Omental fat pad (tissue), 4 donors: ENCODE measurements at places on chromosomes 3 and 15. TPM values are rescaled to one million over a fixed set of nuclear protein-coding genes. Genes with fewer than 3 reads are reported as not detected.

- DNase-seq = no peak
Measured at GRCh38 chr15:60128710-60129109, 124.6 kb downstream of the FOXB1 start.

The IQCF5 gene
- not detected for total RNA-seq

The IL17RB gene
- 1.7 TPM for total RNA-seq

- no peak for DNase-seq
Measured at GRCh38 chr3:6679510-6679909, 181.4 kb upstream of the GRM7 start.

- DNase-seq = peak; percentile 33
Measured at GRCh38 chr3:116005404-116005803, 382.1 kb downstream of the GAP43 start.

The MRPL3 gene
- total RNA-seq = 85.2 TPM

DNA sequence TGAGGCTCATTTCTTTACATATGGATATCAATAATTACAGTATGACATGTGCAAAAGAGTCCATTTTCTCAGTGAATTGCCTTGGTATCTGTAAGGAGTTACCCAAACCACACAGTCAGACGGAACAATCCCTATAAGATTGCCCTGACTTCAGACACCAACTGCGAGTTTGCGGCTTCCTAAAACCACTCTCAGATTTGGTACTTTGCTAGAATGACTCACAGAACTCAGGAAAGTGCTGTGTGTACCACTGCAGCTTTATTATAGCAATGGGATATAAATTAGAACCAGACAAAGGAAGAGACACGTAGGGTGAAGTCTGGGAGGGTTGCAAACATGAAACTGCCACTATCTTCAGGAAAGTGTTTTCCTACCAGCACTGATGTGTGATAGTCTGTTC lies 45.8 kb upstream of the ATP13A3 start:
- no peak for DNase-seq

DNA sequence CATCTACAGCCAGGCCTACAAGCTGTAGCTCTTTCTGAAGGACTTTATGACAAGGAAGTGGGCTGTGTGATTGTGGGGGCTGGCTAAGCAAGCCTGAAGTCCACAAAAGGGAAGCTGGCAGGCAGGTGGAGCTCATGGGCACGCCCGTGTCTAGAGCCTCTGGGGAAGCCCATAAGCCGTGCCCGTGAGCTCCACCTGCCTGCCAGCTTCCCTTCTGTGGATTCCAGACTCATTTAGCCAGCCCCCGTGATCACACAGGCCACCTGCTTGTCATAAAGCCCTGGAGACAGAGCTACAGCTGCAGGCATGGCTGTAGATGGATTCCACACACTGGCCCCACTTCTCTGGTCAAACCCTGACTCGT lies 15.2 kb downstream of the EFCC1 start:
- DNase-seq = no peak

The GRIP2 gene
- total RNA-seq = 0.69 TPM

DNA sequence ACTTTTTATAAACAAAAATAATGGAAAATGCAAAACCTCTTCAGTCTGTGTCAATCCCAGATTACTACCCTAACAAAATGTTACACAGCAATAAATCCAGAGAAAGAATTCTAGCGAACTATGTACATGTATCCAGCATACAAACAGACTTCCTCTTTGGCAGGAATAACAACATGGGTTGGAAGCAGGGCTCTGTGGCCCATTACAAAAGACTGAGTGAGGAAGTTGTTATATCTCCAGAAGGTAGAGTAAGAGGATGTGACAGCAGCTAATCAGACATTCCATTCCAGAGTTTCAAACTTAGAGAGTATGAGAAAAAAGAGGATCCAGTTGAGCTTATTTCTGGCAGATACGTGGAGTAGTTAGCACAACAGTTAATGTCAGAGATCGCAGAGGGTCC lies 294.0 kb upstream of the PLSCR5 start:
- DNase-seq = no peak

DNA sequence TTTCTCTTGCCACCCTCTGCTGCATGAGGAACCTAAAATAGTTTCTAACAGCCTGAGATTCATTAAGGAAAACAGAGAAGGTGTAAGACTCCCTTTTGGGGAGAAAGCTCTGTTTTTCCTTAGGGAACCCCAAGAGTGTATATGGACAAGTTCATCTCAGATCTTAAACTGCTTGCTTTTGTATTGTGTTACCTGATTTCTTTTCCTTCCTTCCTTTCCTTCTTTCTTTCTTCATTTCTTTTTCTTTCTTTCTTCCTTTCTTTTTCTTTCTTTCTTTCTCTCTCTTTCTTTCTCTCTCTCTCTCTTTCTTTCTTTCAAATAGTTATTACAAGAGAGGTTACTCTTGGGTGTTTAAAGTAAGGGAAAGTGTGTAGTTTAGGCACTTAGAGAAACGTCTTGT lies 5.3 kb upstream of the POC1A start:
- no peak for DNase-seq

The DIPK2A gene
- total RNA-seq = 36.6 TPM

The CLK3 gene
- 86.8 TPM for total RNA-seq

DNA sequence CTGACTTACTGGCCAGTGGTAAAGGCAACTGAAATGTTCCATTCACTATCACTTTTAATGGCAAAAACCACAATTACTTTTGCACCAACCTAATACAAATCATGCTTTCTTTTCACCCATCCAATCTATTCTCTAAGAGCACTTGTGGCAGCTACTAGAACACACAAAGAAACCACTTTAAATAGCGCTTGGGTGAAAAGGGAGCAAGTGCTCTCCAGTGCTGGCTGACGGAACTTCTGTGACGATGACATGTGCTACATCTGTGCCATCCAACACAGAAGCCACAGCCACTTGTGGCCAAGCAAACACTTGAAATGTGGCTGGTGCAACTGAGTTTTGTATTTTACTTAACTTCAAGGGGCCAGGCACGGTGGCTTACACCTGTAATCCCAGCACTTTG lies 18.9 kb downstream of the SH3BP5 start:
- no peak for DNase-seq

The FRMD5 gene
- total RNA-seq = 0.37 TPM

The RNF13 gene
- 105 TPM for total RNA-seq

GRCh38 chr3:170815936-170816335 lies 54.1 kb downstream of the RPL22L1 start:
- no peak for DNase-seq

The TSPAN3 gene
- total RNA-seq = 386 TPM

The NTRK3 gene
- total RNA-seq = 0.75 TPM

The ANKRD63 gene
- total RNA-seq = not detected

DNA sequence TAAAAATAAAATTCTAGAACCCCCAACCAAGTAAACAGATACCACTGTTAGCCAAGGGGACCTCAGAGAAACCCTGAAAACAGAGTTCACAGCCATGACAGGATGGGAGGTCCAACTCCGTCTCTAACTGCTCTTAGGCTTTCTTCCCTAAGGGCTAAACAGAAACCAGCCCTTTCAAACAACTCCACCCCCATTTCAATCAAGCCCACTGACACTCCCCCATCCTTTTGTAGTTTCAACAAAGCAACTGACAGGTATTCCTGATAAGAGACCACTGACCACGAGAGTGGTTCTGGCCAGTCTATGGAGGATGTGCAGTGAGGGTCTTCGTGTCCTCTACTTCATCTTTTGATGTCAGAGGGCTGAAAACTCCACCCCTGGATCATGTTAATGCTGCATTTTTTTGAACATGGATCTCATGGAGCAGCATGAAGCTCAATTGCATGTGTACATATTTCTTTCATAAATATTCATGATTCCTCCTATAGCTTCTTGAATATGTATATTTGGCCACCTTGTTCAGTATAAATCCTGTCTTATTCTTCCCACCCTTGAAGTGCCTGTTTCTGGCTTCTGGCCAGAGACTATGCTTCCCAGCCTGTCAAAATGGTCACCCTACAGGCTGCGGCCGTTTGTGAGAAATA lies 222.6 kb downstream of the OSBPL10 start:
- no peak for DNase-seq

The DAPK2 gene
- 49.8 TPM for total RNA-seq
